Suppressor macrophage (primary cell): ENCODE measurements at places on chromosomes 5 and 9.

DNA sequence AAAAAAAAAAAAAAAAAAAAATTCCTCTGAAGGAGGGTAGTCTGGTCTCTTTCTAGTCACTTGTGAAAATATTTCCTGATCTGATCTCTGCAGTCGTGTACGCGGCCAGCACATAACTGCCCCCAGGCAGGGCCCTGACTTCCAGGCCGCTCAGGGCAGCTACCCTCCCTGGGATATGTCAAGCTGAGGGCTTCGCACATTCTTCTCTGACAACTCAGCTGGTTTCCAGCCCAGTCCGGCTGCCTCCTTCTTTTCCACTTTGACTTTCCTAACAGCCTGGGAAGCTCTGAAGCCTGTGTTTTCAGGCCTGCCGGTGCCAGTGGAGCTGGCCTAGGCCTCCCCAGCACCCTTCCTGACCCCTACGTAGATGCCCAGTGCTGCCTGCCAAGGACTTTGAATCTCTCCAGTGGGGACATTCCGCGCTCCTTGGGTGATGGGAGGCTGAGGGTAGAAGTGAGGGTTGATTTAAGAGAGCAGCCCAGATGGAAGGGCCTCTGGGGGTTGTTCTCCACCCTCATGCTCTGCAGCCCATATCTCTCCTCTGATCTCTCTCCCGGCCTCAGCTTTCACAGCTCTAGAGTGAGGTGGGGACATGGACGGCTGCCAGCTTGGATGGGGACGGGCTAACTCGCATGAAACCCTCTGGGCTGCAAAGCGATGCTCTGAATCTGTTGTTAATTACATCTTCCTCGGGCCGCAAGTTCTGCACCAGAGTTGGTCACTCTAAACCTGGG is 20.7 kb downstream of the COL5A1 start:
- no peak for DNase-seq

DNA sequence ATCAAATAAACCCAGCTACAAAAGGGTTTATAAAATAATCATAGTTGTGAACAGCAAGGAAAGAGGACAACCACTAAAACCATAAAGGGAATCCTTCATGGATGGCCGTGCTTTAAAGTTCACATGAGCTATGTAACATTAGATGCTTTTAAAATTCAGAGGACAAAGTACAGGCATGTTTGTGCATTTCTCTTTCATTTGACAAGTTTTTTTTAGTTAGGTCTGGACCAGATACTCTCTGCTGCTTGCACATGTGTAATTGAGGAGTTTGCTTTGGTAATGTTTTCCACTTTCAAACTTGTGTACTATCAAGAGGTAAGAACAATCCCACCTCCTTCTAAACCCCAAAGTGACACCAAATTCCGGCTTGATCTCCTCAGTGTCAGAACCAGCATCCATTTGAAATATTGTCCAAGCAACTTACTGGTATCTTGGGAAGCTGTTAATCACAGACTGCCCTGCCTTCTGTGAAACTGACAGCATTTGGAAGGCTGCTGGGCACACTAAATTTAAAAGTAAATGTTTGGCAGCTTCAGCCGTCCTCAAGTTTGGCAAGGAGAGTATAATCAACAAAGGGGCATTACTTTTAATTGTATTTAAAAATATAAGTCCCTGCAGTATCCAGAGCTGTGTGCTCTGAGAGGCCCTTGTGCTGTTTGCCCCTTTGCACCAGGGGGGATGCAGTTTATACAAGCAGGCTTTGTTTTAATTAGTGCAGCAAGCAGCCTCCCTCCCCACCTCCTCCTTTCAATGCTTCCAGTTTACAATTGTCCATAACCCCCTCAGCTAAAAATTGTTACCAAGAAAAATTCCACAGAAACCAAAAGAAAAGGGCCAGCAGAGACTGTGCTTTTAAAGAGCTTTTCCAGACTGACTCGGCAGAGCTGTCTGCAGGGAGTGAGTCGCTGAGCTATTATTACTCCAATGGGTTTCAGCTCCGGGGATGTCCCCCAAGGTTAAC is 328.3 kb upstream of the MPDZ start:
- no peak for DNase-seq

GRCh38 chr5:134026521-134027287 is 21.9 kb upstream of the VDAC1 start:
- peak; percentile 56 for DNase-seq

- no peak for DNase-seq
Observed at GRCh38 chr5:28234356-28234968, 1196.1 kb upstream of the CDH9 start.
